Activated T-helper 17 cell treated with anti-CD3 and anti-CD28 coated beads, Interleukin-2, amount 50 U/mL, for 72 hours (primary cell): ENCODE measurements at places on chromosomes 3 and 15.

DNA sequence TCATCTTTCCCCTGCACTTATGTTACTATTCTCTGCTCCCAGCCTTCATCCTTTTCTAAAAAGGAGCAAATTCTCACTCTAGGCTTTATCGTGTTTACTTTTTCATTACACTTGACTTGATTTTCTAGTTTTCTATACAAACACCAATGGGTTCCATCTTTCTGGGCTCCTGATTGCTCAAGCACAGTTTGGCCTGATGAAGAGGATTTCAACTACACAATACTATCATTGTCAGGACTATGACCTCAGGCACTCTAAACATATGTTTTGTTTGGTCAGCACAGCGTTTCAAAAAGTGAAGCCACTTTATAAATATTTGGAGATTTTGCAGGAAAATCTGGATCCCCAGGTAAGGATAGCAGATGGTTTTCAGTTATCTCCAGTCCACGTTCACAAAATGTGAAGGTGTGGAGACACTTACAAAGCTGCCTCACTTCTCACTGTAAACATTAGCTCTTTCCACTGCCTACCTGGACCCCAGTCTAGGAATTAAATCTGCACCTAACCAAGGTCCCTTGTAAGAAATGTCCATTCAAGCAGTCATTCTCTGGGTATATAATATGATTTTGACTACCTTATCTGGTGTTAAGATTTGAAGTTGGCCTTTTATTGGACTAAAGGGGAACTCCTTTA, 86.2 kb downstream of the TGFBR2 start:
- no peak for ATAC-seq

GRCh38 chr15:96362011-96362754, 31.7 kb downstream of the NR2F2 start:
- ATAC-seq = no peak

DNA sequence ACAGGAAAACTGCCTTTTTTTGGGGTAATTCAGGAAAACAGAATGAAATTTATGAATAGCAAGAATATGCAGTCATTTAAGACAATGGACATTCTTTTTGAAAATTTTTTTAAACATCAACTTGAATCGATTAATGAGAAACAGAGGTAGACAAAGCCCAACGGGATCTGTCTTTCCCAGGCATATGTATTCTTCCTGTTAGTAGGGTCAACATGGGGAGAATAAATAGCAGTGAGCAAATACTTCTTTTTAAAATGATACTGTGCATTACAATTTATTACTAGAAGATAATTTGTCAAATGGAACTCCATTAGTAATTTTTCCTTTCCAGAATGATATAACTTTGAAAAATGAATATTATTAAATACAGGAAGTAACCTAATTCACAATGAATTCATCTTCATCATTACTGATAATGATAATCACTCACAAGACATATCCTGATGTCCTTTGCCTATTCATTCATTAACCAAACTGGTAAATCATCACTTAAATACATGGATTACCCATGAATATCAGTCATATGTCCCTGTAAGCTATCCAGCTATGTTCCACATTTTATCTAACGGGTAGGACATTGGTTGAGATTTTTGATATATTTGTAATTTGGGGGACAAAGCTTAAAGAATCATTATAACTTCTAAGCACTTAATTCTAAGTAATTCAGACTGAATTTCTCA, 209.2 kb upstream of the CDIN1 start:
- no peak for ATAC-seq

- no peak for ATAC-seq
These were observed 341.2 kb upstream of the C2CD4B start for GRCh38 chr15:62506217-62506805.

- no peak for ATAC-seq
These were observed 208.5 kb downstream of the TBL1XR1 start for GRCh38 chr3:176988795-176989194.

- no peak for ATAC-seq
These were observed 125.4 kb upstream of the RAD18 start for GRCh38 chr3:9088441-9089353.

DNA sequence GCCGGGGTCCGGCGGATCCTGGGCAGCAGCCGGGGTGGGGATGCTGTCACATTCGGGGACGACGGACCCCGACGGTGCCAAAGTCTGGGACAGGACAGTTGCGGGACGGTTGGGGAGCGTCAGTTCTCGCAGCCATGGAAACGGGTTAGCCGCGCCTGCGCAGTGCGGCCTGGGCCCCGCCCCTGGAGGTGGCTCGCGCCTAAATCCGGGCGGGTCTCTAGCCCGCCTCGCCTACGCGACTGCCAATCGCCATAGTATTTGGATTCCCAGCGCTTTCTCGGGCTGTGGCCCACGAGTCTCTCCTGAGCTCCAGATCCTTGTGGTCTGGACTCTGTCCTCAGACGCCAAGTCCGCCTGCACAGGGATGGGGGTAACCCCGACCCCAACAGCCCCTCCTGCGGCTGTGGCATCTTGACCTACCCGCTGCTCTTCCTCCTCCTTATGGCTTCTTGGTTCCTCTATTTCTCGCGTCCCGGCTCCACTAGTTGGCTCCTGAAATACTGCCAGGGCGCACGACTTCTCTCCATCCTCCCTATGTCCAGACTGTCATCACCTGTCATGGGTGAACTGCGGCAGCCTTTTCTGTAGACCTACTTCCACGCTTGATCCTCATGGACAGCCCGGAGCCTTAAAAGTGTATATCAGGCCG, at the start of gene ZMYND10:
ZMYND10 (minus strand) TSS at position 147 of the 649 bp plus-strand sequence. CDS start 153 bp downstream, outside the sequence.
- peak; percentile 34 for ATAC-seq

- no peak for ATAC-seq
These were observed 267.7 kb downstream of the TJP1 start for GRCh38 chr15:29554531-29554930.

GRCh38 chr3:134993011-134993410, 198.0 kb downstream of the EPHB1 start:
- no peak for ATAC-seq

DNA sequence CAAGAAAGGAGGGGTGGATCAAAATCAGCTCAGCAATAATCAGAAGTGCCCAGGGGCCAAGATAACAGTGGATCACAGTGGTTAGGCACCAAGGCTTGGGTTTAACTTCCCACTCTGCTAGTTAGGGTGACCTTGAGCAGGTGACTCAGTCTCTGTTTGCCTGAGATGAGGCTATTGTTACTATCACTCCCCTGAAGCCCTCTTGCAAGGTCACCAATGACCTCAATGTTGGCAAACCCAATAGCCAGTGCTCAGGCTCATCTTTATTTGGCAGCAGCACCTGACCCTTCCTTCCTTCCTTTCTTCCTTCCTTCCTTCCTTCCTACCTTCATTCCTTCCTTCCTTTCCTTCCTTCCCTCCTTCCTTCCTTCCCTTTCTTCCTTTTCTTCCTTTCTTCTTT, 102.4 kb upstream of the HACD2 start:
- ATAC-seq = no peak

- peak; percentile 80 for ATAC-seq
These were observed 37.9 kb downstream of the PPCDC start for GRCh38 chr15:75061272-75061671.

DNA sequence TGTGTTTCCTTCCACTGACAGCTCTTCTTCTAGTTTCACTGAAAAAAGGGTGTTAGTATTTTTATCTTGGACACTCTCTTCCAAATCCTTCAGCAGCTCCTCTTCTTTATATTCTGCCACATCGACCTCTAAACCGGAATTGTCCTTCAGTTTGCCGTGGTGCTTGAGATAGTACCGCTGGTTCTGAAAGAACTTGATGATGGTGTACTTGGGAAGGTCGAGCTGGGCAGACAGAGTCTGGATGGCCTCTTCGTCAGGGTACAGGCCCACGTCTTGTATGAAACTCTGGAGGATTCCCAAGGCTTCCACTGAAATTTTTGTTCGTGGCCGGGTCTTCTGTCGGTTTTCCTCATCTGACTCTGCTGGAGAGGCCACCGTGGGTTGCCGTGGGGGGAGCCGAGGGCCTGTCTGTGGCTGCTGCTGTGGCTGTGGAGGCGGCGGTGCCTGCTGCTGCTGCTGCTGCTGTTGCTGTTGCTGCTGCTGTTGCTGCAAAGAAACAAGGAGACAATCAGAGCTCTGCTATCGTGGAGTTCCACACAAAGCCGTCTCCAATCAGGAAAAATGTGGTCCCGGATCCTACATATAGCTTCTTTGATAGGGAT, 75.8 kb downstream of the SATB1 start:
- no peak for ATAC-seq

DNA sequence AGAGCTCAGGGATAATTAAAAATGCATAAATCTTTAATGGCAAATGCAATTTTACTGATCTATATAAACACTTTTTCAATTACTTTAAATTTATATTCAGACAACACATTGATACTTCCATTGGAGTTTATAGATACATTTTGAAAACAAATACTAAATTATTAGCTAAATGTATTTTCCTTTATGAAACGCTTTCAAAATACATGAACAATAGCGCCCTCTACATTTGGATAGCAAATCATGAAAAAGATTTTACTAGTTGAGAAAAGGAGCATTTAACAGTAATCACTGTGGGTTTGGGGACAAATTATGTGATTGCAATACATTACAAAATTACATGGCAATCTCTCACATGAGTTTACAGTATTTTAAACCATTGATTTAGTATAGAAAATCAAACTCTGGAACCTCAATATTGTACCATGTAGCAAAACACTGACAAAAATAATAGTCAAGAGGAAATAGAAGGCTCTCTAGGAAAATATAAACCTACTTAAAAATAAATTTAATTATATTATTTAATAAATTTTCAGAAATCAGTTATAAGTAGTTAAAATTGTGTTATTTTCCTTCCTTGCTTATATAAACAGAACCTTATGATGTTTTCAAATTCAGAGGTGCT, 207.9 kb downstream of the ZIC1 start:
- no peak for ATAC-seq

DNA sequence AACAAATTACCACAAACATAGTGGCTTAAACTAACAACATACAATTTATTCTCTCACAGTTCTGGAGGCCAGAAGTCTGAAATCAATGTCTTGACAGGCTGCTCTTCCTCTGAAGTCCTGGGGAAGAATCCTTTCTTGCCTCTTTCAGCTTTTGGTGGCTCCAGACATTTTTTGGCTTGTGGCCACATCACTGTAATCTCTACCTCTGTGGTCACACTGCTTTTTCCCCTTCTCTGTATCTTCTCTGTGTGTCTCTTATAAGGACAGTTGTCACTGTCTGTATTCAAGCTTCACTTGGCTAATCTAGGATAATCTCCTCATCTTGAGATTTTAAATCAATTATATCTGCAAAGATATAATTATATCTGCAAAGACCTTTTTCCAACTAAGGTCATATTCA, 80.3 kb upstream of the ABHD2 start:
- ATAC-seq = no peak

DNA sequence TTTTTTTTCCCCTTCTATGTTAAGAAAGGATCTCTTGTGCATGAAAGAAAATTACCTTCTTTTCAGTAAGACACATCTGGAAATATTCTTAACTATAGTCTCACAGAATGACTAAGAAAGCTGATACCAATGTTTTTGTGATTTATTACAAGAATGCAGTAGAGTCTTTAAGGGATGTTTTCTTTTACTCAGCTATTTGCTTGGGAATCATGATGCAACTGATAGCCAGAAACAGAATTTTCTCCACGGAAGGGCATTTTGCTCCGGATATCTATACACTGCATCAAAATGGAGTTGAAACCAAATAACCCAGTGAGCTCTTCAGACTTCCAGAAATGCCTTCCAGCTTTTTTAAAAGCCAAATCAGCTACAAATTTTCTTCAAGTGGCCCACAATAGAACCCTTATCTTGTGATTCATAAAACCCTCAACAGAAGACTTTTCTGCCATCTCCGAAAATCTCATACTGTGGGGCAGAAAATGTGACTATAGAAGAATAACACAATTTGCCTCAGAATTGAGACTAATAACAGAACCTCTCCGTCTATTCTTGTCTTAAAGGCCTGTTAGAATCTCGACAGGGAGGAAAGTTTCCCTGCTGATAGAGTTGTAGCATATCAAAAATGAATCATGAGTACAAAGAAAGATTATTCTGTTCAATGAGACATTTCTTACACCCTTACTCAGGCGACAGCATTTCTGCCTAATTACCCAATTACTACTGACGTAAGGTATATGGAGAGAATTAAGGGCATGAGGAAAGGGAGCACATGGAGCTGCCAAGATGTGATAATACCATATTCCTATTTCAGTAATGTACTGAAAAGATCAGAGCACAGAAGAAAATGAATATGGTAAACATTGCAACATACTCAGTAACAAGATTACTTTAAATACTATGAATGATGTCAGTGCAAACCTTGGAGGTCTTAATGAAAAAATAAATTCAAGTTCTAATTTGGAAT, 900.1 kb downstream of the ROBO1 start:
- ATAC-seq = no peak

DNA sequence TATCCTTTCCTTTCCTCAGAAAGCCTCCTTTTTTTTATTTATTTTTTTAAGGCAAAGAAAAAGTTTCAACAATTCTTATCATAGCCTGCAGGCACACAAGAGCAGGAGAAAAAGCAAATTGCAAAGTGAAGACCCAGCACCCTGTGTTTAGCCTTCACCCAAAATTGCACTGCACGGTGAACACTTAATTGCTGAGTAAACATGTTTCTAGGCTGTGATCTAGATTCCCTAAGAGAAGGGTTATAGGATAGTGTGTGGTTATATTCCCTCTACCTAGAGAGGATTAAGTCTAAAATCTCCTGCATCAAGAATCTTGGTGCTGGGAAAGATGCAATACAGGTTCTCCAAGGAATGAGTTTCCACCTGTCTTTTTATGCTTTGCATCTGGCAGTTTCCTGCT, 70.2 kb upstream of the BFSP2 start:
- no peak for ATAC-seq

GRCh38 chr3:61200270-61200669, 51.0 kb downstream of the FHIT start:
- no peak for ATAC-seq

GRCh38 chr3:143822374-143822773, 25.9 kb downstream of the SLC9A9 start:
- ATAC-seq = no peak

- no peak for ATAC-seq
These were observed 537.8 kb upstream of the DPPA4 start for GRCh38 chr3:109874896-109875708.

DNA sequence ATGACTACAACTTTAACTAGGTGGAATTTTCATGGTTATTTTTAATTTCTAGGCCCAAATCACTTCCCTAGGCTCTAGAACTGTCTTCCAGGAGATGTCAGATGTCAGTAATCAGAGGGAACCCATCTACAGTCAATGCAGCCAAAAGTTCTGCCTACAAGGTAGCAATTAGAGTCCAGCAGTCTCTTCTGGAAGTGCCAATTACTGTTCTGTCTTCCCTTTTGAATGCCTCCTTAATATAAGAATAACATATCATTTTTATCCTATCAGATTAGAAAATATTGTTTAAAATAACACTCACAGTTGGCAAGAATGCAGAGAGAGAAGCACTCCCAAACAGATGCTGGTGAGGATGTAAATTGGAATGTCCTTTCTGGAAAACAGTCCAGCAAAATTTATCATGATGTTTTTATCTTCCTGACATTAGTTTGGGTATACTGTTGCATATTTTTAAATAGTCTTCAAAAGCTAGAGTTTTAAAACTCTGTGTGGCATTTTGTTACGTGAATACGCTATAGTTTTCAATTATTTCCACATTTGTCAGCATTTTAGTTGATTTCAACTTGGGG, 543.7 kb downstream of the FHIT start:
- ATAC-seq = no peak

GRCh38 chr3:106125321-106125720, 256.5 kb upstream of the CBLB start:
- no peak for ATAC-seq

- no peak for ATAC-seq
These were observed 310.1 kb downstream of the FOXP1 start for GRCh38 chr3:71273453-71273852.

- ATAC-seq = no peak
These were observed 3.6 kb downstream of the PRICKLE2 start for GRCh38 chr3:64221571-64222257.
